ENCODE measurements at places on chromosomes 4 and X.

- no peak for DNase-seq
Measured at GRCh38 chr4:169142906-169143305, 127.8 kb downstream of the SH3RF1 start.

DNA sequence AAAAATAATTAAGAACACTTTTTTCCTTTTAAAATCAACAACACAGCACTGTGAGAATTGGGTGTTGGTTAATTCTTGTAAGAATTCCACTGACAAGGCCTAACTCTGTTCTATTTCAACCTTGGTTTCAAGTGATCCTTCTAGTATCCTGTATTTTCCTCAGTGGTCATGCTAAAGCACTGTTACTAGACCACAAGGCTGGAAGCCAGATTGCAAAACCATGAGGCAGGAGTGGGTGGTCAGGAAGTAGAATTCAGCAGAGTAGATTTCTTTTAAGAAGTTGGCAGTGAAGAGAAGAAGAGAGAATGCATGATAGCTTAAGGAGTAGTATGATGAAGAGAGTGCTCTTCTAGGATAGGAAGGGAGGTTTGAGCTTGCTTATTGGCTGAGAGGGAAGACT, 71.6 kb upstream of the LEF1 start:
- no peak for DNase-seq

- no peak for DNase-seq
Measured at GRCh38 chr4:83810428-83810827, 274.5 kb downstream of the GPAT3 start.

DNA sequence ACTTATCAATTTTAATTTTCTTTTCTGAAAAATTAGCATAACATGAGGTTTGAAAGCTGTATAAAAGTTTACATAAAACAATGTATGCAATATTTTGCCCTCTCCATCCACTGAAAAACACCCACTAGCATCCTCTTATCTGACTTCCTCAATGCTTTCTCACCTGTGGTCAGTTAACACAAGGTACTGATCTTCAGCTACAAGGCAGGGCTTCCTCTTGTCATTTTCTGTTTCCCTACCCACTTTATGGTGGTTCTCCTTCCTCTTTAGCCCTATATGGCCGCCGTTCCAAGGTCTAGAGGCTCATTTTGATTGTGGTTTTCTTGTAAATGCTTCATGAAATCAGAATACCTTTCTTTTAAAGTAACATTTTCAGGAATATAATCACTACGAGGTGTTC, 618.6 kb upstream of the CPEB2 start:
- DNase-seq = no peak

GRCh38 chr4:78956975-78957374, 17.7 kb upstream of the PAQR3 start:
- no peak for DNase-seq

DNA sequence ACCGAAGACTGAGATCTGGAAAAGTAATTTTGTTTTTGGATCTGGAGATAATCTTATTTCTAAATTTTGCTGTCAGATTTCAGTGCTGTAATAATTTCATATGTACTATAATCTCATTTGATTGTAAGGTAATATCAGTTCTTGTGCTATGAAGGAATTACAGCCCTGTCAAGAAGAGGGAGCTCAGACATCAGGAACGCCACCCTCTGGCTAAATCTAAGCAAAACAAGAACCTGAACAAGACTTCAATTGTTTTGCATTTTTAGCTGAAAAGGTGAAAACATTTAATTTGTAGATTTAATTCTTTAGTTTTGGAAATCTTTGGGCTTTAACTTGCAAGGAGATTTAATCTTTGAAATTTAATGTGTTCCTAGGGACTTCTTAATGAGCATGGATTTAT, 525.4 kb upstream of the HS3ST1 start:
- no peak for DNase-seq

DNA sequence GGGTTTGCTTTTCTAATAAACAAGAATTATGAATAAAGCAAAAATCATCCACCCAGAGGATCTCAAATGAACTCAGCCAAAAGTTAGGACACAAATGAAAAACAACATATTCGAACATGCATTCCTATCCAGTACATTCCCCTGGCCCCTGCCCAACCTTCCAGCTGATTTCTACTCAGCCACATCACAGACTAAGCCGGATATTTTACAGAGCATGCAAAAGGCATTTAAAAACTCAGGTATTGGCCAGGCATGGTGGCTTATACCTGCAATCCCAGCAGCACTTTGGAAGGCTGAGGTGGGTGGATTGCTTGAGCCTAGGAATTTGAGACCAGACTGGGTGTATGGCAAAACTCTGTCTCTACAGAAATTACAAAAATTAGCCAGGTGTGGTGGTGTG, 54.6 kb downstream of the RELL1 start:
- DNase-seq = no peak

- DNase-seq = no peak
Measured at GRCh38 chr4:145882604-145883003, 56.0 kb downstream of the ZNF827 start.

Data from stimulated activated CD8-positive, alpha-beta memory T cell treated with anti-CD3 and anti-CD28 coated beads, Interleukin-2, amount 100 ng/mL, for 48 hours (primary cell).